ENCODE measurements at places on chromosomes 3 and 15.

DNA sequence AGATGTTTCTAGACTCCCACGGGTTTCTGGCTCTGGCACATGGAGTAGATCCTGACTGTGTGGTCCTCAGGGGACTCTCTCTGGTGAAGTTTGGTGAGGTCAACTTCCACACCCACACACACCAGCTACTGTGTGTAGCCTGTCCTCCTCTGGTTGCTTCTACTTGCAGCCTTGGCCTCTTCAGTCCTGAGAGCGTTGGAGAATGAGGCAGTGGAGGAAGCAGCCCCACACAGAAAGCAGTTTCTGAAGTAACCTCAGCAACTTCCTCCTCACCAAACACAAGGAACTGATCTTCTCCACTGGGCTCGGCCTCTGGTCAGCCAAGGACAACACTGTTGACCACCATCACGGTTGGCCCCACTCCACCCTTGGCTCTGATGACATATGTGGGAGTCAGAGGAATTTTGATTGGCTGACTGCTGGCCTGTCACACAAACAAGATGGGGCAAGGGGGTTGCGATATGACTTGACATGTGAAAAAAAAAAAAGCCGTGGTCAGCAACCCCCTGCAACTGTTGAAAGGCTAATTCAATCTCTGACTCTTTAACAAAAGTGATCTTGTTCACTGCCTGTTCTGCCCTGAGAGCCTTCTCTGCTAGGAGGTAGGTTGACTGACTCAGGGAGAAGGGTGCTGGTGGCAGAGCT lies 19.6 kb downstream of the CD86 start:
- DNase-seq, result peak; percentile 10

DNA sequence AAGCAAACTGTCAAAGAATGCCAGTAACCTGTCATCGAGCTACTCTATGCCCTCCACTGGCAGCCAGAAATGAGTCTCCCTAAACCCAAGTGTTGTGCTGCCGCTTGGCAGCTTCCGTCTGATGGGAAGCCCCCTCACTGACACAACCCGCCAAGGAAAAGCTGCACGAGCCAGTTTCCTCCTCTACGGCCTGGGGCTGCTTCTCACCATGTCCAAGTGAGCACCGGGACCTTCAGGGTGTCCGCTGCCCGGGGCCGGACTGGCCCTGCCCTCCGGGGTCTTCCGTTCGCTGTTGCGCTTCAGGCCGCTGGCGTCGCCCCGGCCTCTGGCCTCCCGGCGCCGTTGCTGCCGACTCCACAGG lies 490 bp downstream of the TOMM70 start:
- peak; percentile 59 for DNase-seq

DNA sequence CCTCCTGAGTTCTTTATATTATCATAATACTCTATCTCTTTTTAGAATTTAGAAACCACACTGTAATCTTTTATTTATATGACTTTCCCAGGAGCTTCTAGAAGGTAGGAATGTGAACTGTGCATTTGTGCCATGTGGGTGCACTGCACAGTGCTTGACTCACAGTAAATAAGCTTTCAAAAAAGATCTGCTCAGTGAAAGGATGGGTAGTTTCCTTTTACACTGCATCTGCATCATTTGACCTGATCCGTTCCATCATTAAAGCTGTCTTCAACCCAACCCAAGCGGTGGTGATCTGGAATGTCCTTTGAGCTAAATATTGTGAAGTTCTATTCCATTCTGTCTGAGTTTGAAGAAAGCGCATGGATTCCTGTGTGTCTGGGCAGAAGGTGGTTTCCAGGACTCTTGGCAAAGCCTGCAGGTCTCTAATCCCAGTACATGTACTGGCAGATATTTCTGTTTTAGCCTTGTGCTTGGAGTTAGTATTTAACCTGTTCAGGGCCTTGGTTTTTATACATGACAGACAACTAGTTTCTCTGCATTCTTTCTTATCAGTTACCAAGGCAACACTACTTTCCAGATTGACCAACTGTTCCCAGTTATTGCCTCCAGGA lies 96.7 kb downstream of the DHX30 start:
- DNase-seq, result no peak

DNA sequence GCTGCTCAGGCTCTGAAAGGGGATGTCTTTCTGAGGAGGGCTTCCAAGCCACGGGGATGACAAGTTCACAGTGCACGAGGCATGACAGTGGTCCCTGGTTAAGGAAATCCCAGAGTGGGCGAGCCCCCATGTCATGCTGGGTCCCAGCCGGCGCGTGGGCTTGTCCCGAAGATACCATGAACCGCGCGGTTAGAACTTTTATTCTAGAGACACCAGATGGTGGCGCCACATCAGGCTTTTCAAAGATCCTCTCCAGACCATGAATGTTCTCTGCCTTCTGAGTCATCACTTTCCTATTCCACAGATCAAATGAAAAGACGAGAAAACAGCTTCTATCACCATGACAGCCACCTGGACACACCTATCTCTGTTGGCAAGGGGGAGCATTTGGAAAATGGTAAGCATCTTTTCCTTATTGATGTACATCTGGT lies 227.8 kb upstream of the LYSMD4 start:
- DNase-seq, result peak; percentile 5

GRCh38 chr3:62873451-62873760 lies 1.8 kb downstream of the CADPS start:
- peak; percentile 57 for DNase-seq

DNA sequence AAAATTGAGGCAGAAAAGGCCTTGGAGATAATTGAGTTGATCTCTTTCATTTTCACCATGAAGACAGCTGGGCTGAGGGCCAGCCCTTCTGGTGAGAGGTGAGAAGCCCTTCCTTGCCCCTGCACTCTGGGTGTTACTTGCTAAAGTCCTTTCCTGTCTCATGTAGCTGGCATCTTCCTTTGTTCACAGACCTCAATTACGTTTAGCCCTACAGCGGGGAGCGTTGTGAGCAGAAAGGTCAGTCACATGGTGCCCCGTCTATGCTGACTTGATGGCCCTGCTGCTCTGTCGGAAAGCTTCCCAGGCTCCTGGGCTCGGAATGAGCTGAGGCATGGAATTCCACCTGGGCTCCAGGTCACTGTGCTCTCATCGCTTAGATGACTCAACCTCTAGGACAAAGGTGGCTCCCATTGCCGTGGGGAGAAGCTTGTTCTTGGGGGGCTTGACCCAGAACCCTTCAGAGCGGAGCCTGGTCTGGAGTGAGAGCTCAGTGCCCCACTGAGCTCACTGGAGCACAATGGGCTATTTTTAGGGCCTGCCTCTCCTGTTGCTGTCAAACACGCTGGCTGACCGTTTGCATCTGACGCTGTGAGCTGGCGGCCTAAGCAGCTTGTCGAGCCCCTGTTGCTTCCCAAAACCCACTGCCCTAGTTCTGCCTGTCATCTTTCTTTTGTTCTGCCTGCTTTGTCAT lies 47.0 kb downstream of the RPLP1 start:
- no peak for DNase-seq

Measured in GM23248 (cell line).